ENCODE measurements at places on chromosomes 11 and 22. TPM values are rescaled to one million over a fixed set of nuclear protein-coding genes. Genes with fewer than 3 reads are reported as not detected.

- DNase-seq = no peak
Observed at GRCh38 chr11:57120192-57120965, 61.4 kb upstream of the LRRC55 start.

- no peak for DNase-seq
Observed at GRCh38 chr11:36126678-36127077, 162.5 kb downstream of the COMMD9 start.

DNA sequence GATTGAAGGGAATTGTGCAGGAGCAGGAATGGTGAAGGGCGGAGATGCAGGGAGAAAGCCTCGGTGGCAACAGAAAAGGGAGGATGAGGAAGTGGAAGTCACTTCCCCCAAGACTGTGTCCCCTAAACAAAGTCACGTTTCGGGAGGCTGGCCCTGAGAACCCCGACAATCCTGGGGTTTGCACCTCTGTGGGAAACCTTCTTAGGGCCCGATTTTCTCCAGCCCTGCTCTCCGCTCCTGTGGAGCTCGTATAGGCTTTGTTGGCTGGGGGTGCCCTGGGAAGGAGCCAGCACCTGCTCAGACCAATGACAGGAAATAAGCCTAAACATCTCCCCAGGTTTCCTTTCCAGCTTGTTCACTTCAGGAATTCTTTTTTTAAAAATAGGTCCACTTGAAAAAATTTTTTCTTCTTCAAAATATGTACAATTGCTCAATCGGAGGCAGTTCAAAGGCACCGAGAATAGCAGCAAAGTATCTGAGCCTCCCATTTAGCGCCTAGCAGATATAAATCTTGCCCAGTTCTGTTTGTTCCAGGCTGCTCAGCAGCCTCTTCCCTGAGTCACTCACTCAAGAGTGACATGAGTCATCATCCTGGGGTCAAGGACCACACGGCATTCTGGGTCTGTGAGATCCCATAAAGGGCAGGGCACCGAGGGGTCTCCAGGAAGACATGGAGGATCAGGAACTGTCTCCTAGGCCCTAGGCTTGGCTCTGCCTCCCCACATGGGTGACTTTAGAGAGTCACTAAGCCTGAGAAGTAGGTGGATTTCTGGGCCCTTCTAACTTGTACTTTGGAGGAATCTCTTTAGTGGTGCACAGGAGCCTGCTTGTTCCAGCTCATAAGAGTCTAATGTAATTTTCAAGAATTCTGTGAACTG, 34.0 kb downstream of the IRAG1 start:
- peak; percentile 37 for DNase-seq

SEPTIN3 gene
- total RNA-seq = 1.6 TPM

- DNase-seq = no peak
Observed at GRCh38 chr11:11640152-11640551, 18.3 kb upstream of the GALNT18 start.

GRCh38 chr11:83361831-83362230, 75.7 kb upstream of the CCDC90B start:
- DNase-seq = no peak

DNA sequence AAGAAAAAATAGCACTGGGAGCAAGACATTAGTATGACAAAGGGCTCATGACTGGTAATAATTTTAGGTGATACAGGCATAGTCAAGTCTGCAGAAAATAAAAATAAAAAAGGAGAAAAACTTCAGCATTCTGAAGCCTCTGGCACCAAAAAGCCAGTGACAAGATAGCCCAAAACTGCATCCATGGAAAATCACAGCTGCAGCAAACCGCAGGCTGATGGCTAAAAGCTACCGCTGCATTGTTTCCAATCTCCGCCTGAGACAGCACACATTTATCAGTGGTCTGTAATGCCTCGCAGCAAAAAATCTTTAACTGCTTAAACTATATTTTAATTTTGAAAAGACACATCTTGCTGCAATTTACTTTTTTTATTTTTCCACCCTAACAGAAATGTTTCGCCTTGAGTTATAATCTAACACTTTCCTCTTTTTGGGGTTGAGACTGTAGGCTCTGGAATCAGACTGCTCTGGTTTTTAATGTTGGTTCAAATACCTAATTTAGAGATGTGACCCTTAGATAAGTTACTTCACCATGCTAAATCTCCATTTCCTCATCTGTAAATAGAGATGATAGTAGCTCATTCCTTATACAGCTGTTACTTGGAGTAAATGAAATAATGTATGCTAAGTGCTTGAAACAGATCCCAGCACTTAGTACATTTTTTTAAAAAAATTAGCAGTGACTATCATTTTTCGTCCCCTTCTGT, 42.0 kb upstream of the FIBIN start:
- no peak for DNase-seq

DNA sequence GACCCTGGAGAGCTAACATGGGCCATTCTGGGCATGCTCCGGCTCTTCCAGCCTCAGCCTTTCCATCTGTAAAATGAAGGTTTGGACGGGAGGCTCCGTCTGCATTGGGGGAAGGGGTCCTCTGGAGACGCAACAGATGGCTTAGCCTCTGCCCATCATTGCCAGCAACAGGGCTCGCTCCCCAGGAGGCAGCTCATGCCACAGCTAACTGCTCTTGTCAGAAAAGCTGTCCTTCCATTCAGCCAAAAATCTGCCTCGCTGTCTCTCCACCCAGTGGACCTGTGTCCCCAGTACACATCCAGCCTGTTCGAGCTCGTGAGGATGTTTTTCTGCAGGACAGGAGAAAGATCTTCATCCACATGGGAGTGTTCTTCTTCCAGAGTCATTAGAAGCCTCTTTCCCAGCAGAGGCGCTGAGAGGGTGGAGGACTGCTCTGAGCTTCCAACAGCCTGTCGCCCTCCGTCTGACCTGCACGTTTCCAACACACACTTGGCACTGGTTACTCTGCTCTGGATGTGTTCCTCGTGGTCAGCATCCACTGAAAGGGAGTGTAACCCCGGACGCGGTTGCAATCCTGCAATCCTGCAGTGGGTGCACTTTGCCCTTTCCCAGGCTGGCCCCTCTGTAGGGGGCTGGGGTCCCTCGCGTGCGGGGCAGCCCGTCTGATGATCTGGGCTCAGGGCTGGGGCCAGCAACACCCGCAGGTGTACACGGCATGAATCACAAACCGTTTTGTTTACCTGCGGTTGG, 1340.9 kb downstream of the TBC1D22A start:
- no peak for DNase-seq

DNA sequence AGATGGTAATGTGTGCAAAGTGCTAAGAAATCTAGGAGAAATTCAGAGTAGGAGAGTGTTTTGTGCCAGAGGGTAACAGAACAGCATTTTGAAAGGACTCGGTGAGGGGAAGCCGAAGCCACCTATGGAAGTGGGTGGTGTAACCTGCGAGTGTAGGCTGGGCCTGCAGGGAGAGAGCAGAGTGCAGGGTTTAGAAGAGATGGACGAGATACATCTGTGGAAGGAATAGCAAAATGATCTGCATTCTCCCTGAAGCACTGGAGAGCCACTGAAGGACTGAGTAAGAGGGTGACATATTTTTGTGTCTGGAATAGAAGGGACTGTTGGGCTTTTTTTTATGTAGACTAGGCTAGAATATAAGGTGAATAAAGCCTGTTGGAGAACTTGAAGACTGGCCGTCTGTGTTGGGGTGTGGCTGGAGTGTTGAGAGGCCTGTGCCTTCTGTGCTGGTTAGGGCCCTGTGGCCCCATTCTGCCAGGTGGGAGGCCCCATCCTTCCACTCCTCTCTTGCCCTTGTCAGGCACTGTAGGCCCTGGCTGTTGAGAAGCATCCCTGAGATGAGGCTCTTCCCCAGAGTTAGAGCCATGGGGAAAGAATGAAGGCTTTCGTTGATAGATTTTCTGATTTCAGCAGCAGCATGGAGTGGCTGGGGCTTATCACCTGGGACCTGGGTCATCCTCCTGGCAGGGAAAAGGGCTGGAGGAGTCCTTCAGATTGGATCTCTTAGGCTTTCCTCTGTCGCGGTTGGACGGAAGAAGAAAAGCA, 102.2 kb downstream of the ZBTB16 start:
- DNase-seq = no peak

DEPDC7 gene
- total RNA-seq = 14.9 TPM

DNA sequence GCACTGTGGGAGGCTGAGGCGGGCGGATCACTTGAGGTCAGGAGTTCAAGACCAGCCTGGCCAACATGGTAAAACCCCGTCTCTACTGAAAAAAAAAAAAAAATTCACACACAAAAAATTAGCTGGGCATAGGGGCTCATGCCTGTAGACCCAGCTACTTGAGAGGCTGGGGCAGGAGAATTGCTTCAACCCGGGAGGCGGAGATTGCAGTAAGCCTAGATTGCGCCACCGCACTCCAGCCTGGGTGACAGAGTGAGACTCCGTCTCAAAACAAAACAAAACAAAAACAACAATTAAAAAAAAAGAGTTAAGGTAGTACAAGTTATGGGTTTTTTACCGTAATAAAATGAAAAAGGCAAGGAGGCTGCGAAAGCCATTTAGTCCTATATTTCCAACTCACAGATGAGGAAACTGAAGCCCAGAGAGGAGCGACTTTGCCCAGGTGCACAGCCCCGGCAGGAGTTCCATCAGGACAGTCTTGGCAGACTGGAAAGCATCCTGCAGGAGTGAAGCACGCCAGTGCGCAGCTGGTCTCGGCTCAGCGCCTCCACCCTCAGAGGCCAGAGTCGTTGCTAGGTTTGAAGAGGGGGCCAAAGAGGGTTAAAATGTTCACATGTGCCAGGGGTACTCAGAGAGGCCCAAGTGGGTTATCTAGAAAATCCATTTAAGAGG, 3.8 kb upstream of the FADS3 start:
- DNase-seq = no peak

- peak; percentile 89 for DNase-seq
Observed at GRCh38 chr11:64619811-64620380, 28.9 kb downstream of the SLC22A12 start.

OR4C15 gene
- not detected for total RNA-seq

All from testis (tissue), 5 donors.